ENCODE measurements at places on chromosomes 1 and 21.

- DNase-seq: no peak
Observed at GRCh38 chr1:87399264-87399663, 70.6 kb downstream of the LMO4 start.

GRCh38 chr1:108719656-108720435 is 7.1 kb downstream of the FNDC7 start:
- DNase-seq: no peak

DNA sequence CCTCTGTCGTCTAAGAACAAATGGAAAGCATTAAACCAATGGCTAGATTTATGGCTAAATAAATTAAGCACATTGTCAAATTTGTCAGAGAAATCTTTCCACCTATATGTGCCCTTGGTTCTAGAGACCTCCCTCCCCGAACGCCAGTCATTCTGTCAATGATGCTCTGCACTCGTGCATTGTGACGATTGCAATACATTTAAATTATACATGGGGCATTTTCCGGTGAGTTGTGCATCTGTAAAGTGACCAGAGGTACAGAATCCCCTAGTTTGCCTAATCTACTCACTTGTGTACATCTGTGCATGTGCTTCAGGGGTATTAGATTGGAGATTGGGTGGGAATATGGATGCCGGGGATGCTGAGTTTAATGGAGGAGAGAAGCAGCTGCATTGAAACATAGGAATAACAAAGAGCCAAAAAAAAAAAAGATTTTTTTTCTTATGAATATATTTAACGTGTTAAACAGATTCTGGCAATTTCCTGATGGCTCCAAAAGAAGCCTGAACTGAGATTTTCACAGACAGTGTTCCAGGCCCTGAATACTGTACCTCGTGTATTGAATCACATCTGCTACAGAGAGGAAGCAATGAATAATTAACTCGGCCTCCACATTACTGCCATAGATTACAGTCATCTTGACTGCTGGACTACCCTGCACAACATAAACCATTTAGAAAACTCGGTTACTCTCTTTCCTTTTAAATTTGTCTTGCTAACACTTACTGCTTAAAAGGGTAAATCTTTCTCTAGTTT is 149.0 kb upstream of the C1orf87 start:
- DNase-seq: no peak

GRCh38 chr21:28554660-28555475 is 437.8 kb downstream of the LTN1 start:
- DNase-seq: no peak

GRCh38 chr1:1763657-1764621 is 14.3 kb downstream of the NADK start:
- no peak for DNase-seq

DNA sequence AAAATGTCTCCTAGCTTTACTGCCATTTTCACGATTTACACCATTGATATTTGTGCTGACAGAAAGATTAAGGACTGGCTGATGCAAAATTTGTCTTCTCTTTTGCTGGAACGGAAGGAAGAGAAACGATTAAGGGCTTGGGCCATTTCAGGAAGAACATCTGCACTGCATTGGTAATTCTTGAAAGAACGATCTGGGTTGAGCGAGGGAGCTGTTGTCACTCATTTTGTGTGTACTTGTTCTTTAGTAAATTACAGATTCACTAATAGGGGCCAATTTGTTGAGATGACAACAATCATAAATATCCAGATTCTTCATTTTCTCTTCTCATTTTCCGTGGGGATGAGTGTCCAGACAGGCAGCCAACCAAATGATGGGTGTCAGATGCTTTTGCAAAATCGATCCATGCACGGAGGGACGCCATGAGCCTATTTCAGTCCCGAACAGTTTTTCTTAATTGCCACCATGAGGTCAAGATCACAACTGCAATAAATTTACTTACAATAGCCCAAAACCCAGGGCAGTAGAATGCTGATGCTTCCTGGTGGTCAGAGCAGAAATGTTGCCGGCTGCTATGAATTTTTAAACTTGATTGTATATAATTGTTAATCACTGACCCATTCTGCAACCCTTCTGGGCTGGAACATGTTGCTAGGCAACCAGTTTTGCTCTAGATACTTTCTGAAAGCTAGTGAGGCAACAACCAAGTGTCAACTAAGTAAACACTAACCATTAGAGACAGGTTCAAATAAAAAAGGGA is 132.4 kb upstream of the TIAM1 start:
- DNase-seq: no peak

- no peak for DNase-seq
Observed at GRCh38 chr1:228930479-228930957, 195.2 kb downstream of the RHOU start.

DNA sequence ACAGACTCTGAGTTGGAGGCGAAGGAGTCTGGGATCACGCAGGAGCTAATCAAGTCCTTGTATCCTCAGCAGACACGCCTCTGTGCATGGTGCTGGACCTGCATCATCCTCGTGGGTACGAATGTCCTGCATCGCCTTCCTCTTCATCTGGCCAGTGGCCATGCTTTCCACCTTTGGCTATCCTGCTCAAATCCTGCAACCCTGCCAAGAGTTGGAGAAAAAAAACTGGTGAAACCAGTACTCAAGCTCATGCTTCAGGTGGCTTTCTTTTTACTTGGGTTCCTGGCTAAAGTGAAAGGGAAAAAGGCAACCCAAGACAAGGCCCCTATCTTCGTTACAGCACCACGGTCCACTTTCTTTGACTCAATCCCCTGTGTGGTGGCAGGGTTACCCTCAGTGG is 8.9 kb downstream of the SETSIP start:
- no peak for DNase-seq

- DNase-seq: peak; percentile 80
Observed at GRCh38 chr21:34986561-34987500, 62.3 kb downstream of the RUNX1 start.

- DNase-seq: peak; percentile 85
Observed at GRCh38 chr1:156920233-156921052, at the start of gene LRRC71. TSS of gene LRRC71 (plus strand) at chr1:156920632. CDS start at chr1:156920804, 172 bp downstream.

DNA sequence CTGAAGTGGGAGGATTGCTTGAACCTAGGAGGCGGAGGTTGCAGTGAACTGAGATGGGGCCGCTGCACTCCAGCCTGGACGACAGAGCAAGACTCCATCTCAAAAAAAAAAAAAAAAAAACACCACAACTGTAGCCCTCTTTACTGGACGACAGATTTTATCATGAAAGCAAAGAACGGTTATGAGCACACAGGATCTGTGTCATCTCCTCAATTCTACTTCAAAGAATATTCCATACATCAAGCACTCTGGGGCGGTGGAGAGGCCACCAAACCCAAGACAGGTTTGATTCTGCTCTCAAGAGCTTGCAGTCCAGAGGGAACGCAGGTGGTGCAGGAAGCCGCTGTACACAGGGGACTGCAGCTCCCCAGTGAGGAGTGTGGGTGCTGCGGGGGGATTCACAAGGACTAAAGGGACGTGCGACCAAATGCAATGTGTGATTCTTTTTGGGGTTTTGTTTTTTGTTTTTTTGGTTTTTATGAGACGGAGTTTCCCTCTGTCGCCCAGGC is 110.1 kb downstream of the SPSB1 start:
- no peak for DNase-seq

- DNase-seq: no peak
Observed at GRCh38 chr1:74613894-74614293, 59.7 kb downstream of the ERICH3 start.

- no peak for DNase-seq
Observed at GRCh38 chr1:76725864-76726619, 141.2 kb upstream of the ST6GALNAC5 start.

DNA sequence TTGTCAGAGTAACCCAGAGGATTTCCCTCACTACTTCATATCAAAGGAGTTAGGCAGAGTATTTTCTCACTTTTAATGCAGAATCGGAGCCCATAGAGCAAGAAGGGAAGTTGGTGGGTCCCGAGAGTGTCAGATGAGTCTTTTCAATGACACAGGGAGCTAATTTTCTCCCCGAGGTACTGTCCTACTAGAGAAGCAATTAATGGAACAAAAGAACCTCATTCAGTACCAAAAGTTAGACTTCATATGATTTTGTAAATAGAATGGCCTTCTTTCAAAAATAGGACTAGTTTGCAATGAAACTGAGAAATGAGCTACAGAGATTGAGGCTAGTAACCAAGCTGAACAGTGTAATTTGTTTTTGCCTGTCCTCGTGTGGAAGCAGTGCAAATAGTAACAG is 3.9 kb downstream of the NCAM2 start:
- DNase-seq: no peak

- no peak for DNase-seq
Observed at GRCh38 chr1:186027621-186028020, 293.4 kb downstream of the HMCN1 start.

DNA sequence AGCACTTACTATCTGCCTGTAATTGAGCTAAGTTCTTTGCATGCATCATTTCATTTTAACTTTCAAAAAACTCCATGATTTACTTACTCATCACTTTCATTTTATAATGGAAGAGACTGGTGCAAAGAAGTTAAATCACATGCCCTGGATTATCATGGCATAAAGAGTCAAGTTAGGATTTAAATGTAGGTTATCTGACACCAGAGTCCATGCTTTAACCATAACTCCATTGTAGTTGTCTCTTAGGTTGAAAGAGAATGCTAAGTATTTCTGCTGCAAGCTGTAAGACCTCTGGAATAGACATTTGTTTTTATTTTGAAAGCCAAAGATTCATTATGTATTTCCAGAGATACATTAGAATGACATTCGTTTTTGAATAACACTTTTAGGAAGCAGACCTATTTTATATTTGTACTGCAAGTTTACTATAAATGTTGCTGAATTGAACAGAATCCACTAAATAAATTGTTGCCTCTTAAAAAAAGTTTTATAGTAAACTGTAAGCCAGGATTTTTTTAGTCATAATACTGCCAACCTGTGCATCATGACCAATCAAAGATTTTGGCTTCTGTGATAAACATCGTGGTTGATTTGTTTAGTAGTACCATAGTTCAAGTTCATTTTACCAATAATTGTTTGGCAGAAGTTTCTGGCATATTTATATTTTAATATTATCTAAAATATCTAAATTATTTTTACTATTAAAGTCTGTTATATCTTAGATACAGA is 26.1 kb downstream of the CFH start:
- DNase-seq: no peak

DNA sequence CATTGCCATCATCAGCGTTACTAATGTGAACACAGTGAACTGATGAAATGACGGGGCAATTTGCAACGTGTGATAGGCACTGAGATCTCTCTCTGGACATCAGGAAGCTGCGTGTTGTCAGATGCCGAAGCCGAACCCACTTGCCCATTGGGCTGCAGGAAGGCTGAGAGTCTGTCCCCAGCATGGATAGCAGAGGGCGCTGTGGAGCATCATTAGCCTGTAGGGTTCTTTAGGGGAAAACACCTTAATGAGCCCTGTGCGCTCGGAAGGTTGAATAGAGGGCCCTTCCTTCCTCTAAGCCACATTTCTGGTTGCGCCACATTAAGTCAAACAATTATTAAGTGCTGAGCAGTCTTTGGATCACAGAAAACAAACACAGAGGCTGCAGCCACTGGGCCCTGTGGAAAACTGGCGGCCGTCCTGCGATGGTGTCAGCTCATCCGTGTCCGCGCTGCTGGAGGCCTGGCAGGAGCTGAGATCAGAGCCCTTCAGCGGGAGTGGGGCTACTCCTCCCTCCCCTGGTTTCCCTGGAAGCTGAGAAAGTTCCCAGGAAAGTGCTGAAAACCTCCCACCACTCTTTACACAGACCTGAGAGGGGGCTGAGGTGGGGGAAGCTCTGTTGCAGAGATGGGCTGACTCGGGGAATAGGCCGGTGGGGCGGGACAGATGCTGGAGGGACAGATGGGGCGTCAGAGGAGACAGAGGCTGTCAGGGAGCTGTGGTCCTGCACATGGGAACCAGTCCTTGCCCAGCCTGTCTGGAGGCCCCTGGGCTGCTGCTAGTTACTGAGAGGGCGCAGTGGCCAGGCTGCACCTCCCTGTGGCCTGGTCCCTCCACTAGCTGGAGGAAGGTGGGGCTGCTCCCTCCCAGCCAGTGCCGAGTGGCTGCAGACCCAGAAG is 12.7 kb downstream of the TFF2 start:
- peak; percentile 80 for DNase-seq

DNA sequence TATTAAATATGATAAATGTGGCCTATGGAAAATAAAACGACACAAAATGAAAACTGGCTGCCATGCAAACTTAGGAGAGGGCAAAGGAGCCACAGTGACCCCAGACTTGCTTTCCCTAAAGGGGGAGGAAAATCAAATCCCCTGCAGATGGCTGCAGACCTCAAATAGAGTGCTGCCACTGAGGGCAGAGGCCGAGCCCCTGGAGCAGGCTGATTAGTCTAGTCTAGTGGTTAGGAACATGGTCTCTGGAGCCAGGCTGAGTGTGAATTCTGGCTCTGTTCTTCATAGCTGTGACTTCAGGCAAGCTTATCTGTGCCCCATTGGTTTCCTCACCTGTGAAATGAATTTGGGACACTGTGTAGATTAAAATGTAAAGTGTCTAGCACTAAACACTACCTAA is 60.8 kb downstream of the ITPKB start:
- no peak for DNase-seq

DNA sequence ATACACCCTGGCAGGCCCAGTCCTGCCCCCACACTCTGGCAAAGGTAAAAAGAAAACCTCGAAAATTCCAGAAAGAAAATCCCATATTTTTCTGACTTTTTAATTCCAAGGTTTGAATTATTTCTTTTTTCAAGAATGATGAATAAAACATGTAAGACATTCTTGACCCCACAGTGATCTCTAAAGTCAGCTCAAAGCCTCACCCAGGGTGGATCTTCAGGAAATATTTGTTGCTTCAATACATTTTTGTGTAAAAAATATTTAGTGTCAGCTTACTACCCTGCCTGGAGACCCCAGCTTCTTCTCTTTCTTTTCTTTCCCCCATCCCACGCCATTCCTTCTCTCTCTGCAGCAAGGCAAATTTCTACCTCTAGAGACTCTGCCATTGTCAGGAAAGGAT is 7.0 kb upstream of the NT5C1A start:
- no peak for DNase-seq

DNA sequence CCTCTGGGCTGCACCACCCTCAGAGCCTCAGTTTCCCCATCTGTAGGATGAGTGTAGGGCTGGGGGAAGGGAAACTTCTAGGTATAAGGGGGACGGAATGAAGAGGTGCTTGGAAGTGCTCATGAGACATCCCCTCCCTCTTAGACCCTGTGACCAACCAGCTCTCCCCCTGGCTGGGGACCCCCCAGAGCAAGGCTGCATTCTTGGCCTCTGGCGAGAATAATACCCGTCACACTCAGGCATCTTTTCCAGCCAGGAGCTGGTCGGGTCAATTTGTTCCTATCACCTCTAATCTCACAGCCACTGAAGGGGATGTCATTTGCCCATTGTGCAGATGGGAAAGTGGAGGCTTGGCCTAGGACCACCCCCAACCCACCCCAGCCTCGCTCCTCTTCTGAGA is 443.0 kb downstream of the PTPRU start:
- no peak for DNase-seq

DNA sequence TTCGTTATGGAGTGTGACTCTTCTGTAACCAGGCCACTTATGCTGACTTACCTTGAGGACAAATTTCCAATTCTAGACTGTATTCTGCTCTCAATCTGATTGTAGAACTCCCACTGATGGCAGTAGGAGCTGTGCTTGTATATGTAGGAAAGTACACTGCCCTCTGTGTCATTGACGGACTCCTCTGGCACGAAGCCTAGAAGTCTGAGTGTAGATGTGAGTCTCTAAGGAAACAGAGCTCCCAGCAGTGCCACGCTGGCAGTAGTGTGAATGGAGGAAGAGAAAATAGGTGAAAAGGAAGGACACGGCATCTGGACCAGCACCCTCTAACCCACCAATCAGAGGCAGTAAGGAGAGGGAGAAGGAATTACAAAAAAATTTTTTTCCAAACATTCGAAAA is 130.4 kb upstream of the ADGRL2 start:
- no peak for DNase-seq

Data from activated naive CD8-positive, alpha-beta T cell treated with anti-CD3 and anti-CD28 coated beads for 36 hours (primary cell).